Fibroblast of skin of left biceps (primary cell): ENCODE measurements at places on chromosomes 3 and 15.

DNA sequence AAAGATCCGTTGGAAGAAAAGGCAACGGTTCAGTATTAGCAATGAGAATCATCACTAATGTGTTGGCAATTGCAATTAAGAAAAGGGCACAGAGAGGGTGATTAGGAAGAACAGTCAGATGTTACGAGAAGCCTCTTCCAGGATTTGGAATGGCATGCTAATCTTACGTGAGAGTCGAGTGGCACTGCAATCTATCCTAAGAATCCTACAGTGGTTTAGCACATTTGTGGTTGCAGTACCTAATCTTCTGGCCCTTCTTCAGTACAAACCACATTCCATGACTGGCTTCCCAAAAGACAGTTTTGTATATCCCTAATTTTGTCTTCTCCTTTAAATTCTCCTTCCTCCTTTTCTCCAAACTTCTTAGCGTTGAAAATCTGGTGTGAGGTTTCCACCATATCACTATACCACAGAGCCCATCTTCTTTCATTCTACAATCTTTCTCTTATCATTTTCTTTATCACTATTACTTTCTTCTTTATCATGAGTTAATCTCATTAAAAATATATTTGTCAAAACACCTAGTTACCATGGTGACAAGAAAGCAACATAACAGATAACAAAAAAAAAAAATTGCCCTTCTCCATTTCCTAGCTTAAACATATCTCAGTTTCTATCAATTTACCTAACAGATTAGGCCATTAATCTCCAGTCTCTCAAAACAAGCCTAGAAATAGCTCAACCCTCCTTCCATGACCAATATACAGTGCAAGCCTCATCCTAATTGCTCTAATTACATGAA lies 60.1 kb downstream of the IGSF11 start:
- no peak for DNase-seq

- DNase-seq = no peak
These were observed 153.1 kb downstream of the TAFA4 start for GRCh38 chr3:68779261-68779660.

DNA sequence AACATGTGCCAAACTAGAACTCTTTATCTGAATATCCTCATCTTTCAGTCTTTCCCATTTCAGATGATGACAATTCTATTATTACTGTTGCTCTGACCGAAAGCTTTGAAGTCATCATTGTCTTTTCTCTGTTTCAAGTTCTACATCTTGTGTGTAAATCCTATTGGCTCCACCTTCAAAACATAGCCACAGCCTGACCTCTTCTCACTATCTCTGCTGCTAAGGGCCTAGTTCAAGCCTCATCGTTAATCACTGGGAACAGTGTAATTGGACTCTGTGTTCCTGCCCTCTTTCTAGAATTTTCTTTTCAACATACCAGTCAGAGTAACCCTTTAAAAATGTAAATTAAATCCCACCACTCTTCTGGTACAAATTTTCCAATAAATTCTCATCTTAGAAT lies 105.1 kb downstream of the OXSM start:
- DNase-seq = no peak

DNA sequence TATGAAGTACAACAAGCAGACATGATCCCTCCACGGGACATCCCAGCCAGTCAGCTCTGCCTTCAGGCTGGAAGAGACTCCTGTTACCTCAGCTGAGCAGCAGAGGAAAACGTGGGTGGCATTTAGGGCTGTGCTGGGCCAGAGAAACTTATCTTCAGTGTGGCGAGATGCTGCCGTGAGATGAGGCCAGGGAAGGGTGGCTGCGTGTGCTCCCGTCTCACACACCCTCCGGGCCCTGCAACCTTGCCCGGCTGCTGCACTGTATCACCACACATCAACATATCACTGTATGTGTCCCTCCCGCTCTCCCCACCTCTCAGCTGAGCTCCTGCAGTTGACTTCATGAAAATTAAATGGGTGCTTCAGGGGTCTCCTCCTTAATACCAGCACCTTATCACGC lies 23.4 kb downstream of the BMF start:
- DNase-seq = no peak

- no peak for DNase-seq
These were observed 11.8 kb downstream of the NPTN start for GRCh38 chr15:73621286-73621826.
